ENCODE measurements at places on chromosomes 5 and 9.

GRCh38 chr9:72691671-72692070 lies 170.3 kb downstream of the TMC1 start:
- DNase-seq: no peak

GRCh38 chr5:114367029-114367428 lies 5.2 kb downstream of the KCNN2 start:
- no peak for DNase-seq

- DNase-seq: no peak
Measured at GRCh38 chr9:21080793-21081192, 3.1 kb upstream of the IFNB1 start.

GRCh38 chr9:126461029-126461428 lies 134.4 kb downstream of the MVB12B start:
- DNase-seq: no peak

DNA sequence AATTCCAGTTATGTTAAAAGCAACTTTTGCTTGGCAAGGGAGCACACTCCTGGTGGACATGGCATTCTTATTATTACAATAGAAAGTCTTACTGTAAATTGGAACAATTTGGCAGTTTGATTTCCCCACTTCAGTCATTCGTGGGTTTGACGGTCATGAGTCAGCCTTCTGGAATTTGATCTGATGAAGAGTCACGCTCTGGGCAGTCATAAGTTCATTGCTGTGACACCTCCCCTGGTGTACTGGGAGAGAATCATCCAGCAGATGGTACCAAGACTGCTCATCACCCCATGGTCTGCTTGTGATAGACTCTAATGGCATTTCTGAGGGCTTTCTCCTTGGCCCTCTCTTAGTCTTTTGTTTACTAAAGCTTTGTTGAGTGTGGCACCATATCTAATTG lies 53.8 kb downstream of the GLRA1 start:
- DNase-seq: peak; percentile 67

DNA sequence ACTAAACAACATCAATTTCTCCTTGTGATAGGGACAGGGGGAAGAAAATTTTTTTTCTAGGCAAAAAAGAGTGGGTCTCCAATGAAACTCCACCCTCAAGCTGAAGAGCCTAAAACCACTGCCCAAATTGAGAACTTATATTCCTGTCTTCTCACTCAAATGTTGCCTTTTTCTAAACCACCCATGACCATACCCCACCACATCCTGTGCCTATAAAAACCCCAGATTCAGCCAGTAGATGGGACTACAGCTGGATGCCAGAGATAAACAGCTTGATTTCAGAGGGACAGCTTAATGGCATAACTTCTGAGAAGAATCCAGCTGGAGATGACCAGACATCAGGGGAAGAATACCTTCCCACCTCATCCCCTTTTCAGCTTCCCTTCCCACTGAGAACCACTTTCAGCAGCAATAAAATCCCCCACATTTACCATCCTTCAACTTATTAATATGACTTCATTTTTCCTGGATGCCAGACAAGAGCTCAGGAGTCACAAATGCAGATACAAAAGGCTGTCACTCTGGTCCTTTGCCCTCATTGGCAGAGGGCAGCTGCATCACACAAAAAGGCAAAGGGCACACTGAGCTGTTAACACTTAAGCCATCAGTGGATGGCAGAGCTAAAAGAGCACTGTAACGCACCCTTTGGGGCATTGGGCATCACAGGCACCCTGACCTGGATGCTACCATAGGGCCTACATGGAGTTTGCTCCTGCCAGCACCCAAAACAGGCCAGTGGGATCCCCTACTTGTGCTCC lies 972.5 kb upstream of the CTNND2 start:
- no peak for DNase-seq

DNA sequence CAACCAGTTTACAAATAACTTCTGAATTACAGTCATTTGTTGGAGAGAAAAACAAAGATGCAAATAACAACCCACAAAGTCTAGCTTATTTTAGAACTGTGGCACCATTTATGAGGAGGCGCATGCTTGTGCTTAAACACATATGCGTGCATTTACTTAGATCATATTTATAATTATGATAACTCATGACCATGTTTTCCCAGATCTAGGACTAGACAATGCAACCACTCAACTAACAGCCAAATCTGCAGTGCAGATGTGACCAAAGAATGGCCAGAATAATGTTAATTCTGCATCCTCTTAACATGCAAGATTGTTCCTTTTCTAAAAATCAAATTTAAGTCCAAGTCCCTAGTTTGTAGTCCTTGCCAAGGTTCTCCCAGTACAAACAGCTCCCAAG lies 167.3 kb upstream of the FST start:
- no peak for DNase-seq

GRCh38 chr5:148995791-148996190 lies 67.1 kb downstream of the SH3TC2 start:
- DNase-seq: no peak

- DNase-seq: no peak
Measured at GRCh38 chr5:20348321-20348720, 360.3 kb upstream of the CDH18 start.

DNA sequence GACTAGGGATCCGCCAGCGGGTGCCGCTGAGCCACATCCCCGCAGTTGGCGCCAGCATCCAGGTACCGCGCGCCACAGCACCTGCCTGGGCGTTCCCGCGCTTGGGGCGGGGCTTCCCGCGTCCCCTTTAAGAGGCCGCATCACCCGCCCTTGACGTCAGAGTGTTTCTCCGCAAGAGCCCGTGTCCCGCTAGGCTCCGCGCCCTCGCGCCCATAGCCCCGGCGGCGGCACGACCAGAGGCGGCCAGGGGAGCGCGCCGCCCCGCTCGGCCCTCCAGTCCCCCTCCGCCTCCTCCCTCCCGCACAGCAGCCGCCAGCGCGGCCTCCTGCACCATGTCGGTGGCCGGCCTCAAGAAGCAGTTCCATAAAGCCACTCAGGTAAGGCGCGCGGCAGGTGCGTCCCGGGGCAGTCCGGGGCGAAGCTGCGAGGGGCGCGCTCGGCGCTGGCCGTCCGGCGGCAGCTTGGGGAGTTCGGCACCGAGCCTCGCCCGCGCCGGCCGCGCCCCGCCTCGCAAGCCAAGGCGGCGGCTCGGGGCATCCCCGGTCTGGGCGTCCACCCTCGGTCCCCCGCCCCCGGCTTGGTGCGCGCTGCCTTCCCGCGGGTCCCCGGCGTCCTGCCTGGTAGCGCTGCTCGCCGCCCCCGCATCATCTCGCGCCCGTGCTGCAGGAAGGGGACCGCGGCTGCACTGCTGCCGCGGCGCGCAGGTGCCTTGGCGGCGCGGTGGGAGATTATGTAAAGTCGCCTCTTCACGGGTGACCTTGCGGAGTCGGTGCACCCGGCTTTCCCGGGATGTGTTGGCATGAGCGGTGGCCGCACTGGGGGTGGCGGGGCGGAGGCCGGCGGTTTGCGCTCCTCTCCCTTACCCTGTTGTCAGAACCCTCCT lies at the start of gene SH3GL2:
Gene SH3GL2 (plus strand): TSS at position 156 of the 883 bp plus-strand sequence.
- DNase-seq: peak; percentile 5

DNA sequence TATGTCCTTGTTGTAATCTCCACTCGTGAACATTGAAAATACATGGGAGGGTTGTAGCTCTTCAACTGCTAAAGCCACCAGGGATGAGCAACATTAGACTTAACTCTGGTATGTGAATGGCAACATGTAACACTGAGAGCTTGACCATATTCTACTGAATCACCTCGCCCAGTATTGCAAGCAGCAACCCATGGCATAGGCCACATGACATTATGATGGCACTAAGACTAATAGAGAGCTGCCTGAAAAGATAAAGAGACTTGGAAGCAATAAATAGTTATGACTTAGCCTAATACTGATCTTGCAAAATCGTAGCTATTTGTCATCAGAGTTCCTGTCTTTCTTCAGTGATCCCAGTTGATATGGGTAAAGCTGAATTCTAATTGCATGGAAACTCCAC lies 108.4 kb upstream of the NREP start:
- DNase-seq: no peak

GRCh38 chr9:89928106-89928505 lies 323.3 kb downstream of the GADD45G start:
- DNase-seq: no peak

- DNase-seq: no peak
Measured at GRCh38 chr5:4130819-4131218, 535.2 kb downstream of the IRX1 start.

DNA sequence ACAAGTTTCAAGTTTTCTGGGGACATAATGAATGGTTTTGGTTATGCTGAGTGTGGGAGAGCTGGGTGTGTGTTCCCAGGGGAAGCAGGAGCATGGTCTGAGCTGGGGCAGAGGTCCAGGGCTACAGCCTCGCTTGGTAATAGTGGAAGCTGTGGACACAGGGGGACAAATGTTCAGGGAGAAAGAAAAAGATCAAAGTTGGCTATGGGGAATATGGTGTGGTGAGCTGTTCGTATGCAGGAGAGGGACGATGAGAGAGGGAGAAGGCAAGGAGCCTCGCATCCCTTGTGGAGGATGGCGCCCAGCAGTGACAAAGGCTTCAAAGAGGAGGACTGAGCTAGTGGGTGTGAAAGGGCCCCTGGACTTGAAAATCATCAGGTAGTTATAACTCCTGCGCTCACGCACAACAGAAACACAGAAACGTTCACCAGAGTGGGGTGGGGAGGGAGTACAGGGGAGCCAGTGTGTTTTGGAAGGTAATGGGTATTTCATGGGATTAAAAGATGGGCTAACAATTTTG lies 77.2 kb downstream of the TENT4A start:
- no peak for DNase-seq

DNA sequence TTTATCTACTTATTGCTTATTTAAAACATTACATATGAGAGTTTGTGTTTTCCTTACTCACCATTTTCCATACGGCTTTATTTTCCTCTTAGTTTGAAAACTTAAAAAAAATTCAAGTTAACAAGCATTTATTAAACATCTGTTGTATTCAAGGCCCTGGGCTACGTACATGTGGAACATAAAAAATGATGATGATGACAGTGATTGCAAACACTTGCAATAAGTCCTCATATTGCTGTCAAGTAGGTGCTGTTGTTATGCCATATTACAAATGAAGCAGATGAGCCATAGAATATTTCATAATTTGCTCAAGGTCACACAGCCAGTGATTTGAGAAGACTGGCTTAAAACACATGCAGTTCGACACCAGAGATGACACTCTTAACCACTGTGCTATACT lies 180.6 kb downstream of the COMMD10 start:
- no peak for DNase-seq

DNA sequence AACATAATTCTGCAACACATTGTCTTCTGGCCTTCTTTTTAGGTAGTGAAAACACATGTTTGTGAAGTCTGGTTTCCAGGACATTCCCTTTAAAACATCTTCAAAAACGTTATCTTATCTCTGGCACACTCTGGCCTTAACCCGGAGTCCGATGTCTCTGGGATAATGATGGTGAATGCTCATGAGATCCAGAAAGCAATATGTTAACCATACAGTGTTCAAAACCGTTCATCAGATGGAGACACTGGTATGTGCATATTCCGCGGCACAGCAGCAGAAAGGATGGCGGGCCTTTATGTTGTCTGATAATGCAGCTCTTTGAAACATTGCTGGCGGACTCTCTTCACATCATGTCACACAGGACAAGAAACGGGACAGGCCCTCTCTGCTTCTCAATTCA lies 605.2 kb downstream of the CCDC171 start:
- no peak for DNase-seq

- DNase-seq: no peak
Measured at GRCh38 chr5:98282521-98282920, 490.9 kb upstream of the RGMB start.

DNA sequence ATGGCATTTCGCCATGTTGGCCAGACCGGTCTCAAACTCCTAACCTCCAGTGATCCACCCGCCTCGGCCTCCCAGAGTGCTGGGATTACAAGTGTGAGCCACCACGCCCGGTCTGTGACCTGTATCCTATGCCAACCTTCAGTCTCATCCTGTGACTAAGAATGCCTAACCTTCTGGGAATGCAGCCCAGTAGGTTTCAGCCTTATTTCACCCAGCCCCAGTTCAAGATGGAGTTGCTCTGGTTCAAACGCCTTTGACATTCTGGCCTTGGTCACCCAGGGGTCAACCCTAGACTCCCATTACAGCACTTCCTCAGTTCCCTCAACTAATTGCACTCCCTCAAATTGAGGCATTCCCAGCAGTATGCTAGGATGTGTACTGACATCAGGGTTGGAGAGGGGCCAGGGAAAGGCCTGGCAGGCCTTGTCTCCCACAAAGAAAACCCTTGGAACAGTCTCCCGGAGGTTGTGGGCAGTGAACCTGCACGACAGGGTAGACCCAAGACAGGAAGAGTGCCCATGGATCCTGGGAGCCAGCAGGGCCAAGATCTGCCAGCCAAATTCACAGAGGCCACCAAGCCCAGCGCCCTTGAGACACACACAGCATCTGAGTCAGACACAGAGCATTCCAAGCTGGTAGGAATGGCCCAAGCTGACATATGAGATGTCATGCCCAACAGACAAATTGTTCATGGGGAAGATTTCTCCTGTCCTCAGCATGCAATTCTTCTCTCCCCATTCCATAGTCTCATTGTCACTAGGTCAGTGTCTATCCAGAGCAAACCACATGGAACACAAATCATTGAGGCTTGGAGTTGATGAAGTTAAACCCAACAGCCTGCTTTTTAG lies 24.9 kb upstream of the SMU1 start:
- DNase-seq: peak; percentile 45

DNA sequence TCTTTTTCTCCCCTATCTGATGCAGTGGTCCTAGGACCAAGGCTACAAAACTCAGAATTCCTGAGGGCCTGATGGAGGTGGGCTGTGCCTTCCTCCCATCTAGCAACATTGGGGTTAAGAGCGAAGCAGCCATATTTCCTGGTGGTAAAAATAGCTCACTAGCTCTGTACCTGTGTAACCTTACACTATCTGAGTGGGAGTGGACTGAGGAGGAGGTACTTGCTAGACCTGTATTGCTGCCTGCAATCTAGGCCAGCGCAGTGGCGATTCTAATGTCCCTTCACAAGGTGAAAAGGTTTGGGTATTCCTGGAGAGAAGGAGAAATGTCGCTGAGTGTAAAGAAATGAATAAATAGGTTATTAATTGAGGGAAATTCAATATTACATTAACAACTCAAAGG lies 80.2 kb upstream of the LIFR start:
- DNase-seq: no peak

GRCh38 chr5:176817841-176818377 lies 7.5 kb downstream of the UNC5A start:
- no peak for DNase-seq

DNA sequence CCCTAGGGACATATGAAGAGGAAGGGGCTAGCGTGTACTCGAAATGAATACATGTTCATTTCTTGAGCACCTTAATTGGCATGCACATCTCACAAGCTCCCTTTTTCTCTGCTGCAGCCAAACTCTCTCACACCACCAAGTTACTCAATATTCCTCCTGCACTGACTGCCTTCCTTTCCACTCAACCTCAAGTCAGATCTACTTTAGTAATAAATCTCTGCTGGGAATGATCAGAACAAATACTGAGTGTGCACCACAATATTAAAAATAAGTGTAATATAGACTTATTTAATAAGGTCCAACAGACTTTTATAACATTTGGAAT lies 995.8 kb upstream of the WWC1 start:
- DNase-seq: peak; percentile 46

Measured in astrocyte of the spinal cord (primary cell).